Lung (tissue), 17 donors: ENCODE measurements at places on chromosomes 12 and 14. TPM values are rescaled to one million over a fixed set of nuclear protein-coding genes. Genes with fewer than 3 reads are reported as not detected.

DNA sequence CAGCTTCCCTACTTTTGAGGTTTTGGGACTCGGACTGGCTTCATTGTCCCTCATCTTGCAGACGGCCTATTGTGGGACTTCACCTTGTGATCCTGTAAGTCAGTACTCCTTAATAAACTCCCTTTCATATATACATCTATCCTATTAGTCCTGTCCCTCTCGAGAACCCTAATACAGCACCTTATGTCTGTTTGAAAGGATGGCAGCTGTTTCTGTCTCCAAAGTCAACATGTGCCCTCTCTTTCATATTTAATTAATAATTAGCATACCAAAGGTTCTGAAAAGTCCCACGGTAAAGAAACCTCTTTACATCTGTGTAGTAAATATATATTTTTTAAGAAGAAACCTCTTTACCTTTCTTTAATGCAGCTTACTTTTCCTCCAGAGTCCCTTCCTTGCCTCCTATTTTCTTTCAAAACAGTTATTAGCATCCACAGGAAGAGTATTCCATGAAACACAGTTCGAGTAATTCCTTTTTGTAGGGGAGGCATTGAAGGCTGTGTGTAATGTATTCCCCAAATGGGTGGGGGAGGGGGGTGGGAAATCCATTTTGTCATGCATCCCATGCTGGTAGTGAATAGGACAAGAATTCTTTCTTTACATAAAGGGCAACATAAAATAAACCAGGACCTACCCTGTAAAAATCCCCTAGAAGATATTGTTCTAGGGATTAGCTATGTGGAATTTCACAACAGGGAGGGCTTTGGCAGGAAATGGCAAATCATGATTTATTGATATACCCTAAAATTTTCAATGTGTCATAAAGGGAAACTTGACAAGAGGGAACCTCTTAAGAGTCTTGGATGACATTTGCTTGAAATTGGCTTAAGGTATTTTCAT is 241.5 kb downstream of the SUDS3 start:
- DNase-seq, result no peak
- H3K4me1 ChIP-seq, result no peaks in the 10 kb centered on the region
- no peak overlapping the region for H3K4me3 ChIP-seq
- no peaks in the 10 kb centered on the region for H3K36me3 ChIP-seq

DNA sequence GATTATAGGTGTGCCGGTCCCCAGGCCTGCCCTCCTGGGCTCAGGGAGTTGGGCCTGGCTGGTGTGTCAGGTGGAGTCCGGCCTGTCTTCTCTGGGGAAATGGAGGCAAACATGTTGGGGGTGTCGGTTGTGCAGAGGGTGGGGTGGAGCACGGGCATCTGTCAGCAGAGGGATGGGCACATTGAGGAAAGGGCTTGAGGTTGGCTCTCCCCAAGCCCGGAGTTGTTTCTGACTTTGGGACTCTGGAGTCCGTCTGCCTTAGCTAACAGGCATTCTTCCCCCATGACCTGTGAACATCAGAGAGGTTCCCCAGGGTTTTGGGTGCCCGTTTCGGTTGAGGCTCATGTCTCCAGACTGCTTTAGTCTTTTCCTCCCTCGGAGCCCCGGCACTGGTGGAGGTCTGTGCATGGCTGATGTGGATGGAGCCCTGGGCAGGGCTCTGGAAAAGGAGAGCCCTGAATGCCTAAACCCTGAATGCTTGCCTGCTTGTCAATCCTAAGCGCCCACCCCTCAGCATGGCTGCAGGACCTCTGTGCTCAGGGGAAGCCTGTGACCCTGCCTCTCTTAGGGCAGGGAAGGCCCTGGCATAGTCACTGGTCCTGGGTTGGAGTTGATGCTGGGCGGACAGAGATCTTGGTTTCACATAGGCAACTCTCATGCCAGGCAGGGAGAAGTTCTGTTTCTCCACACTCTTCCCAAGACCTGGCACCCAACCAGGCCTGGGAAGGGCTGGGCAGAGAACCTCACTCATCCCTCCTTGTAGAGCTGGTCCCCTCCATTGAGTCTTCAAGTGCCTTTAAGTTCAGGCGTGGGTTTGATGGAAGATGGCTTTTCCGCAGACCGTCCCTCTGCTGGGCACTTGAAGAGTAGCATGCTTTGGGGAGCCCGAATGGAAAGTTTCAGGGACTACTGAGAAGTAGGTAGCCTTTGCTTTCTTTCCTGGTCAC is 12.9 kb downstream of the NYNRIN start:
- no peak overlapping the region for H3K27ac ChIP-seq
- no peak overlapping the region for H3K4me3 ChIP-seq
- peak; percentile 59 for DNase-seq
- H3K27me3 ChIP-seq, result no peaks in the 10 kb centered on the region
- H3K36me3 ChIP-seq, result no peaks in the 10 kb centered on the region

GRCh38 chr12:52873832-52874572 is 25.2 kb upstream of the KRT78 start:
- no peaks in the 10 kb centered on the region for H3K36me3 ChIP-seq
- peak; percentile 79 for DNase-seq
- peaks cover 3% of the 10 kb centered on the region for H3K4me1 ChIP-seq
- no peak overlapping the region for H3K4me3 ChIP-seq

DNA sequence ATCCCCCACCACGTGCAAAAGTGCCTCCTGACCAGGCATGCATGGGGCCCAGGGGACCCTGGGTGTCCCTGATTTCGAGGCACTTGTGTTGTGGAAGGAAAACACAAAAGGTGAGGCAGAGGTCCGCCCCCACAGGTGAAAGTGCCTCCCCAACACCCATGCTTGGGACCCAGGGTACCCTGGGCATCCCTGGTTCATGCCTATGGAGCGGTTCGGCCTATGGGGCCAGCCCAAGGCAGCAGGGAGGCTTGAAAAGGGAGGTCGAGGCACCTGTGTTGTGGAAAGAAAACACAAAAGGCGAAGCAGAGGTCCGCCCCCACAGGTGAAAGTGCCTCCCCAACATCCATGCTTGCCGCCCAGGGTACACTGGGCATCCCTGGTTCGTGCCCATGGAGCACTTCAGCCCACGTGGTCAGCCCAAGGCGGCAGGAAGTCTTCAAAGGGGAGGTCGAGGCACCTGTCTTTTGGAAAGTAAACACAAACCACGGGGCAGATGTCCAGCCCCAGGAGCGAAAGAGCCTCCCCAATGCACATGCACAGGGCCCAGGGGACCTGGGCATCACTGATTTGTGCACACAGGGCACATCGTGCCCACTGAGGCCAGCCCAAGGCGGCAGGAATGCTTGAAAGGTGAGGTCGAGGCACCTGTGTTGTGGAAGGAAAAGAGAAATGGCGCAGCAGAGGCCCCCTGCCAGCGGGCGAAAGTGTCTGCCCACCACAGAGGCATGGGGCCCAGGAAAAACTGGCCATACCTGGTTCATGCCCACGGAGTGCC is 375.5 kb downstream of the ALG10 start:
- H3K27me3 ChIP-seq, result no peaks in the 10 kb centered on the region
- H3K4me1 ChIP-seq, result no peaks in the 10 kb centered on the region
- no peak for DNase-seq
- H3K27ac ChIP-seq, result no peak overlapping the region

GRCh38 chr14:74258764-74259035 is 19.5 kb downstream of the VSX2 start:
- H3K27me3 ChIP-seq, result no peaks in the 10 kb centered on the region
- H3K4me3 ChIP-seq, result no peak overlapping the region
- H3K27ac ChIP-seq, result no peak overlapping the region
- no peaks in the 10 kb centered on the region for H3K36me3 ChIP-seq
- H3K4me1 ChIP-seq, result peaks cover 4% of the 10 kb centered on the region

GRCh38 chr12:13707829-13708228 is 273.6 kb downstream of the GRIN2B start:
- no peak overlapping the region for H3K27ac ChIP-seq
- no peaks in the 10 kb centered on the region for H3K36me3 ChIP-seq
- H3K4me3 ChIP-seq, result no peak overlapping the region

- DNase-seq, result no peak
- no peaks in the 10 kb centered on the region for H3K36me3 ChIP-seq
- no peak overlapping the region for H3K4me3 ChIP-seq
- H3K27ac ChIP-seq, result no peak overlapping the region
- no peaks in the 10 kb centered on the region for H3K27me3 ChIP-seq
- no peaks in the 10 kb centered on the region for H3K4me1 ChIP-seq
Observed at GRCh38 chr12:90899456-90900182, 55.4 kb downstream of the CCER1 start.

- H3K36me3 ChIP-seq, result no peaks in the 10 kb centered on the region
- H3K4me3 ChIP-seq, result no peak overlapping the region
- no peaks in the 10 kb centered on the region for H3K4me1 ChIP-seq
- H3K27me3 ChIP-seq, result no peaks in the 10 kb centered on the region
- no peak for DNase-seq
- no peak overlapping the region for H3K27ac ChIP-seq
Observed at GRCh38 chr12:4794491-4794890, 74.3 kb downstream of the GALNT8 start.

GRCh38 chr14:64115401-64115800 is 178.8 kb downstream of the ESR2 start:
- DNase-seq, result no peak
- peaks cover 9% of the 10 kb centered on the region for H3K4me1 ChIP-seq
- H3K4me3 ChIP-seq, result no peak overlapping the region
- H3K36me3 ChIP-seq, result peaks cover 11% of the 10 kb centered on the region
- H3K27ac ChIP-seq, result no peak overlapping the region

DNA sequence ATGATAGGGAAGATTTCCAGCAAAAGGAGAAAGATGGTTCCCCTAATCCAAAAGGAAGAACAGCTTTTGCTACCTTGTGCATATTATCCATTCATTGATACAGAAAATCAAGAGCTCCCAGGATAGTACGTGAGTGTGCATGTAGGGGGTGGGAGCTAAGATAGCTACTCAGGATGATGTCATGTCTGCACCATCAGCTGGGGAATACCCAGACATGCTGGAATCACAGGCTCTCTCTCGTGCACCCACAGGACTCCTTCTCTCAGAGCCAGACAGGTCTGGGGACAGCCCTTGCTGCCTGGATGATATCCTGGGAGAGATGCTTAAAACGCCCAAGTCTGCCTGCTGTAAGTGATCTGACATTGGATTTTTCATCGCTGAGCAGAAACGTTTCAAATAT is 38.9 kb downstream of the FOXN3 start:
- H3K27me3 ChIP-seq, result no peaks in the 10 kb centered on the region
- peaks cover 4% of the 10 kb centered on the region for H3K36me3 ChIP-seq
- no peaks in the 10 kb centered on the region for H3K4me1 ChIP-seq

- H3K27ac ChIP-seq, result no peak overlapping the region
- no peak overlapping the region for H3K4me3 ChIP-seq
- H3K27me3 ChIP-seq, result no peaks in the 10 kb centered on the region
- no peak for DNase-seq
- no peaks in the 10 kb centered on the region for H3K4me1 ChIP-seq
Observed at GRCh38 chr12:42385326-42385841, 59.4 kb downstream of the PPHLN1 start.

GRCh38 chr12:105562199-105562971 is 231.9 kb downstream of the C12orf75 start:
- no peaks in the 10 kb centered on the region for H3K4me1 ChIP-seq
- peak; percentile 76 for DNase-seq
- H3K4me3 ChIP-seq, result no peak overlapping the region

GRCh38 chr12:52519826-52520662 is at the start of gene KRT5:
KRT5 (minus strand) TSS chr12:52520394; CDS start chr12:52520296, 98 bp downstream.
- H3K27ac ChIP-seq, result no peak within 1 kb of the TSS
- no peak for DNase-seq
- no peak within 1 kb of the TSS for H3K4me3 ChIP-seq
- no peaks in the 10 kb centered on the region for H3K27me3 ChIP-seq
- no peaks in the 10 kb centered on the region for H3K36me3 ChIP-seq
- H3K4me1 ChIP-seq, result peaks cover 4% of the 10 kb centered on the region

DNA sequence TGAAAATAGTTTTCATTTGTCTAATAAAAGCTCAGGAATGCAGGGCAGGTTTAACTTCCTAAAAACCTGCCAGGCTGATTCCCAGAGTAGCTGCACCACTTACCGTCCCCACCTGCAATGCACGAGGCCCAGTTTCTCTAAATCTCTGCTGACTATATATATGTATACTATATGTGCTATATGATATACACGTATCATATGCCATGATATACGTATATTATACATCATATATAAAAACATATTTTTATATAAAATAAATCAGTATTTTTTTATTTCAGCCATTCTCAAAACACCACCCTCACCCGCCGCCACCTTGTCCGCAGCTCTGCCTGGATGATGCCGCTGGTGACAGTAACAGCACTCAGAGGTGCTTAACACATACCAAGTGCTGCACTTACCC is 2.3 kb downstream of the ANKLE2 start:
- H3K27ac ChIP-seq, result no peak overlapping the region
- DNase-seq, result no peak
- H3K27me3 ChIP-seq, result no peaks in the 10 kb centered on the region

GRCh38 chr12:38744041-38744440 is 161.3 kb downstream of the CPNE8 start:
- H3K4me1 ChIP-seq, result no peaks in the 10 kb centered on the region
- H3K36me3 ChIP-seq, result no peaks in the 10 kb centered on the region
- no peak overlapping the region for H3K27ac ChIP-seq
- no peaks in the 10 kb centered on the region for H3K27me3 ChIP-seq
- DNase-seq, result no peak

DIO2 gene
- 1.4 TPM for total RNA-seq

FBXO33 gene
- total RNA-seq, result 11.6 TPM

RNASE3 gene
- 0.31 TPM for total RNA-seq

MAP3K12 gene
- total RNA-seq, result 25.4 TPM

FGD4 gene
- 64.6 TPM for total RNA-seq

SLC2A13 gene
- 11.6 TPM for total RNA-seq

CAPZA3 gene
- total RNA-seq, result not detected
